NCI-H1105 (cell line): ENCODE measurements at places on chromosomes 16 and 17.

GRCh38 chr17:16440901-16441629 is 25.7 kb downstream of the TRPV2 start:
- no peak for DNase-seq

GRCh38 chr16:4743226-4743878 is 9.0 kb downstream of the DNAAF8 start:
- DNase-seq = no peak

DNA sequence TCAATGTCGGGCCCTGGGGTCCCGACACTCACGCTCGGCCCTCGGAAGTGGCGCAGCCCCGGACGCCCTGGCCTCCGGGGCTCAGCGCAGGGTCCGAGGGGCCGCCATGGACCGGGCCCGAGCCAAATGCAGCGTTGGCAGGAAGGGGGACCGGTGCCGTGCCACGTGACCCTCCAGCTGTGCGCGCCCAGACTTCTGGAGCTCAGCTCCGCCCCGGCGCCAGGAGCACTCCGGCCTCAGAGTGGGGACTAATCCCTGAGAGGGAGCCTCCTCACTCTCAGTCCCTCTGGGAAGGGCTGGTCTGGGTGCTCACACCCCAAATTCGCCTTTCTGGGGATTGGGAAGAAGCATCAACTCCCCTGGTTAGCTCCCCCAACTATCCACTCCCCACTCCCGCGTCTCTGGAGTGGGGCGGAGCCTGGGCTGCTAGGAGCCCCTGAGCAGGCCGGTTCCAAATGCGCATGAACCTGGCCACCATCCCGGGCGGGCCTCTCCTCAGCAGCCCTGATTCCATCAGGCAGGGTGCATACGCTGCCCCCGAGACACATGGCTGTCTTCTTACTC is at the start of gene B3GNT9:
B3GNT9 (minus strand) TSS at position 166 of the 564 bp plus-strand sequence. CDS start 513 bp downstream, outside the sequence.
- DNase-seq = peak; percentile 56

GRCh38 chr17:79781736-79782575 is 4.0 kb downstream of the CBX2 start:
- DNase-seq = no peak
